A549 (cell line): ENCODE measurements at places on chromosomes 5 and 9. TPM values are rescaled to one million over a fixed set of nuclear protein-coding genes. Genes with fewer than 3 reads are reported as not detected.

Gene SLC1A1
- polyA plus RNA-seq, result 0.63 to 0.82 TPM (median 0.66 TPM) in 3 replicates

Gene ISL1
- 0.04 TPM in 1 of 3 replicates, not detected in the others for polyA plus RNA-seq

Gene MZB1
- 0.09 to 0.14 TPM in 2 of 3 replicates, not detected in the other for polyA plus RNA-seq

Gene OBP2B
- polyA plus RNA-seq, result not detected in 3 replicates

Gene DND1
- 1.0 to 1.3 TPM (median 1.1 TPM) in 3 replicates for polyA plus RNA-seq
